ENCODE measurements at places on chromosomes 16 and 17.

DNA sequence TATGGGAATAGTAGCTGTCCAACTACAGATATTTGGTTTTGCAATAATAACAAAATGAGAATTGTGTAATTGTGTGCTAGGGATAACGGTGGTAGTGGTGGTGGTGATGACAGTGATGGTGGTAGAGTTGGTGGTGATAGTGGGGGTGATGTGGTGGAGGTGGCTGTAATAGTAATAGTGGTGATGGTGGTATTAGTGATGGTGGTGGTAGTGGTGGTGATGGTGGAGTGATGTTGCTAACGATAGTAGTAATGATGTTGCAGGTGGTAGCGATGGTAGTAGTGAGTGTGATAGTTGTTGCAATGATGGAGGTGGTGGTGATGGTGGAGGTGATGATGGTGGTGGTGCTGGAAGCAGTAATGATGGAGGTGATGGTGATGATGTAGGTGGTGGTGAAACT is 94.4 kb downstream of the HS3ST3B1 start:
- H3K27ac ChIP-seq, result no peak overlapping the region
- H3K27me3 ChIP-seq, result no peaks in the 10 kb centered on the region
- H3K4me3 ChIP-seq, result no peak overlapping the region
- H3K36me3 ChIP-seq, result no peaks in the 10 kb centered on the region
- no peak for DNase-seq

DNA sequence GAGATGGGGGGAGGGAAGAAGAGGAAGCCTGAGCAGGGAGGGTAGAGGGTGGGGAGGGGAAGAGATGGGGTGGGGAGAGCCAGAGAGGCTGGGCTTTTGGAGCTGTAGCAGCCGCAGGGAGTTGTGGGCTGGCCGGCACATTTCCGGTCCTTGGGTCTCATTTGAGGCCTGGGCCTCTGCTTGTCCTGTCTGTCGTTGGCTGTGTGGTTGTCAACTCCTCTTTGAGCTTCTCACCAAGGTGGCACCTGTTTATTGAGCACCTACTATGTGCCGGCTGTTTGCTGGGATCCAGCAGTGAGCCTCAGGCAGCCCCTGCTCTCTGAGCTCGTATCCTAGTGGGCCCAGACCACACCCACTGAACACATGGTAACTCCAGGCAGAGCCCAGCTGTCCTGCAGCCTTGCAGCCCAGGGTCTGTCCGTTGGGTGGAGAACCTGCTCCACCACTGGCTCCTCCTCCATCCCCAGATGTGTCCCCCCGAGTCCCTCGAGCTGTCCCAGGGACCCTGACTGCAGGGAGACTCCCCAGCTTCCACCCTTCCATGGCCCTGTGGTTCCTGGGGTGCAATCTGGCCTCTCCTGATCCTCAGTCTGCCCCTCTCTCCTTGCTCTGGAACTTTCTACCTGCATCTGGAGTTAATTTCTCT is 164.9 kb downstream of the IRF8 start:
- no peak overlapping the region for H3K4me3 ChIP-seq
- no peaks in the 10 kb centered on the region for H3K4me1 ChIP-seq
- DNase-seq, result no peak
- H3K27ac ChIP-seq, result no peak overlapping the region
- H3K36me3 ChIP-seq, result no peaks in the 10 kb centered on the region

GRCh38 chr17:76268015-76268749 is 3.0 kb downstream of the UBALD2 start:
- H3K27me3 ChIP-seq, result no peaks in the 10 kb centered on the region
- DNase-seq, result peak; percentile 86
- no peak overlapping the region for H3K4me3 ChIP-seq
- peaks cover 24% of the 10 kb centered on the region for H3K36me3 ChIP-seq
- H3K4me1 ChIP-seq, result peaks cover 77% of the 10 kb centered on the region

DNA sequence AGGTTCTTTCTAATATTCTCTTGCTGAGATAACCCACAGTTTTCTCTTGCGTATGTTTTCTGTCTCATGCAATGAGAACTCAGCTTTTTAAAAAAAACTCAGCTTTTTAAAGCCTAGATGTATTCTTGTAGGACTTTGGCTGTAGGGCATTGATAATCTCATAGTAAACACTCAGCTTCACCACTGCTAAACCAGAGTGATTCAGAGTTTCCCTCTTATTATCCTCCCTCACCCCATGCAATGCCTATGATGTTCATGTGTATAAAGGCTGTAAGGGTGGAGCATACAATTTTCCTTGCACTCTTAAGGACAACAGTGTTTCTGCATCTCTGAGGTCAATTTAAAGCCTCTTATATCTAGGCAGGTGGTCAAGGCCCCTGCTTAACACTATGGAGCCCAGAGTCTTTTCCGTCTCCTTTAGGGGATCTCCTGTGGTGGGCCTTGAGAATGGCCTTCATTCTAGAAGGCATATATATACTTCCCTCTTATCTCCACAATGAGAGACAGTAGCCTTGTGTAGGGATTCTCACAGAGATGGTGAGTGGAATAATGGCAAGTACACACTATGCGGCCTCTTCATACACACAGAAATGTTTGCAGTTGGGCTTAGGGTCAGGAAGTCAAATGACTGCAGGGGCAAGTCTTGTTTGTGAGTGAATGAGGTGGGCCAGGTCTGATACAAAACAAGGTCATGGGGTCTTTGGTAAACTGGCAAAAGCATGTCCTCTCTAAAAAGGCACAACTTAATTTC is 279.6 kb downstream of the HS3ST3A1 start:
- no peak for DNase-seq
- H3K4me1 ChIP-seq, result no peaks in the 10 kb centered on the region
- no peaks in the 10 kb centered on the region for H3K36me3 ChIP-seq
- no peak overlapping the region for H3K4me3 ChIP-seq
- H3K27me3 ChIP-seq, result no peaks in the 10 kb centered on the region
- no peak overlapping the region for H3K27ac ChIP-seq

- no peak for DNase-seq
- peaks cover 32% of the 10 kb centered on the region for H3K27me3 ChIP-seq
- H3K27ac ChIP-seq, result no peak overlapping the region
- no peak overlapping the region for H3K4me3 ChIP-seq
- peaks cover 6% of the 10 kb centered on the region for H3K4me1 ChIP-seq
- no peaks in the 10 kb centered on the region for H3K36me3 ChIP-seq
Observed at GRCh38 chr17:74866198-74866835, 6.5 kb downstream of the FDXR start.

DNA sequence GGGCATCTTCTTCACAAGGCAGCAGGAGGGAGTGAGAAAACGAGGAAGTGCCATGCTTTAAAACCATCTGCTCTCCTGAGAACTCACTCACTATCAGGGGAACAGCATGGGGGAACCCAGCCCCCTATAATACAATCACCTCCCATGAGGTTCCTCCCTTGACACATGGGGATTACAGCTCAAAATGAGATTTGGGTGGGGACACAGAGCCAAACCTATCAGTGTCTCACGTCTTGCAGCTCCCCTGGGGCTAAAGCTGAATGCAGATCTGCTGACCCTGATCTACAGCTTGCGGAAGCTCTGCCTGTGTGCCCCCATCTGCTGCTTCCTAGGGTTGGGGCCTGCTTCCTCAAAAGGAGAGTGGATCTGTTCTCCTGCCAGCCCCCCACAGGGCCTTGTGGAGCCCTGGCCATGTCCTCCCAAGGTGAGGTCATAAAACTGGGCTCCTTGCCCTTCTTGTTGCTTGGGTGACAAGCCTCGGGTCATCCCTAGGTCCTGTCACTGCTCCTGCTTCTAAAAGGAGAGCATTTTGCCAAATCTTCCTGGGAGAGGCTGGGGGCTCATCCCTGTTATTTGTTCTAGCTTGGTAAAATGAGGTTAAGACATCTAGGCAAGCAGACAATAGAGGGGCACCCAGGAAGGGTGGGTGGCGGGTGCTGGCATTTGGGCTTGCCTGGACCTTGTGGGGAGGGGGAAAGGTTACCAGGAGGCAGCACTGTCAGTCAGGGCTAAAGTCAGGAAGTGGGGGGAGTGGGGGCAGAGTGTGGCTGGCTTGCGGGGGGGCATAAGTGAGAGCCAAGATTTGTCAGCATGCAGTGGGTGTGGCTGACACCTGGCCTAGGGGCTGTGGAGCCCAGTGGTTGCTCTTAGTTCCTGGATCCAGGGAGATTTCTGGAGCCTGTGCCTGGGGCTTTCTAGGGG is 16.0 kb downstream of the KRT33A start:
- no peak overlapping the region for H3K4me3 ChIP-seq
- H3K36me3 ChIP-seq, result no peaks in the 10 kb centered on the region
- H3K27ac ChIP-seq, result no peak overlapping the region
- DNase-seq, result no peak

GRCh38 chr17:44633998-44634397 is 22.3 kb upstream of the MEIOC start:
- H3K4me3 ChIP-seq, result no peak overlapping the region
- H3K27ac ChIP-seq, result no peak overlapping the region
- DNase-seq, result no peak
- peaks cover 2% of the 10 kb centered on the region for H3K27me3 ChIP-seq
- no peaks in the 10 kb centered on the region for H3K4me1 ChIP-seq
- no peaks in the 10 kb centered on the region for H3K36me3 ChIP-seq

GRCh38 chr17:68832109-68832802 is 122.9 kb downstream of the ABCA8 start:
- peak; percentile 48 for DNase-seq
- H3K27me3 ChIP-seq, result no peaks in the 10 kb centered on the region
- no peak overlapping the region for H3K4me3 ChIP-seq
- H3K27ac ChIP-seq, result no peak overlapping the region

DNA sequence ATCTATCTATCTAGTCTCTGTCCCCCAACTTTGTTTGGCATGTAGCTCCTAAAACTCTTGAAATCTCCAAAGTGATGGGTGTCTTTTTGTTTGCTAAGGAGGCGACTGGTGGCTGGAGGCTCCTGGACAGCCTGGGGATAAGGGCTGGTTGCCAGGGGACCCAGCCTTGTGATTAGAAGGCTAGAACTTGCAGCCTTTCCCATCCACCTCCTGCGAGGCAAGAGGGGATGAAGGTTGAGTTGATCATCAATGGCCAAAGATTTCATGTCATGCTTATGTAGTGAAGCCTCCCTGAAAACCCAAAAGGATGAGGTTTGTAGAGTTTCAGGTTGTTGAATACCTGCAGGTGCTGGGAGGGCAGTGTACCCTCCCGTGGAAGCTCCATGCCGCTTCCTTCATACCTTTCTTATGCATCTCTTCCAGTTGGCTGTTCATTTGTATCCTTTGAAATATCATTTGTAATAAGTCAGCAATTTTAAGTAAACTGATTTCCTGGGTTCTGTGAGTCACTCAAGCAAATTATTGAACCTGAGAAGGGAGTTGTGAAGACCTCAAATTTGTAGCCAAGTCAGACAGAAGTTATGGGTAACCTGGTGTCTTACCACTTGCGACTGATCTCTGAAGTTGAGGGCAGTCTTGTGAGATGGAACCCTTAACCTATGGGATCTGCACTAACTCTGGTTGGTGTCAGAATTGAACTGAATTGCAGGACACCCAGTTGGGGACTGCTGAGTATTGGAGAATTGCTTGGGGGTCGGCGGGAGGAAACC is 202.4 kb downstream of the SEC14L1 start:
- peak; percentile 19 for DNase-seq
- no peak overlapping the region for H3K27ac ChIP-seq
- H3K4me1 ChIP-seq, result peaks cover 12% of the 10 kb centered on the region
- no peaks in the 10 kb centered on the region for H3K27me3 ChIP-seq

GRCh38 chr17:45020354-45021138 is 30.9 kb downstream of the DCAKD start:
- no peaks in the 10 kb centered on the region for H3K4me1 ChIP-seq
- H3K27me3 ChIP-seq, result peaks cover 3% of the 10 kb centered on the region
- no peak overlapping the region for H3K27ac ChIP-seq
- H3K36me3 ChIP-seq, result peaks cover 10% of the 10 kb centered on the region
- no peak overlapping the region for H3K4me3 ChIP-seq

DNA sequence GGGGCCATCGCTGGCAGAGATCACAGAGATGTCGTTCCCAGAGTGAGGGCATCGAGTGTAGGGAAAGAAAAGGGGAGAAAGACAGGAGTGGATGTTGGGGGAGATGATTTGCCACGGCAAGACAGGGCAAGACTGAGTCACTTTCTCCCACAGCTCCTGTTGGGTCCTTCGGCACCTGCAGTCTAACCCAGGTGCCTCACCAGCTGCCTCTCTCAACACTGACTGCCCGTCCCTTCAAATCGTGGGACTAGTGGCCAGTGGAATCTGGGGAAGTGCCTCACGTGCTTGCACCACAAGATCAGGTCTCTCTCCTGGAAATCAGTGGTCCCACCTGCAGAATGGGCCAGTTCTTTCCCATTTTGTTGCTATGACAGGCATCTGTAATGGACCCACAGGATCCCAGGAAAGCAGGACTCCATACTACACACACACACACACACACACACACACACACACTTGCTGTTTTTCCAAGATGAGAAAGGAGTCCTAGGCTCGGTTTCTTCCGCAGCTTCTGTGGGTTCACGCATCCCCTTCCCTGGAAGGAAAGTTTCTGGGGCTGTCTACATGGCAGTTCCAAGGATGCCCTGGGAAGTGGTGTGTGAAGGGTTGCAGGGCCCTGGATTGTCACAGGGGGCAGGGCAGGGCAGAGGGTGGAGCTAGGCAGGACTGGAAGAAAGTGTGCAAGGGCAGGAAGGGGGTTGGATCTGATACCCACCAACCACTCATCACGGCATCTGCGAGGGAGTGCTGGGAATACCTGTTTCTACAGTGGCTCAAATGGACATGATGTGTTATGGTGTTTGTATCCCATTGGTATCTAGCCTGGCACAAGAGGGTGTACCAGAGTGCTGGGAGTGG is 10.2 kb upstream of the CBX8 start:
- H3K36me3 ChIP-seq, result no peaks in the 10 kb centered on the region
- H3K27ac ChIP-seq, result no peak overlapping the region
- H3K4me1 ChIP-seq, result peaks cover 50% of the 10 kb centered on the region
- peaks cover 25% of the 10 kb centered on the region for H3K27me3 ChIP-seq

DNA sequence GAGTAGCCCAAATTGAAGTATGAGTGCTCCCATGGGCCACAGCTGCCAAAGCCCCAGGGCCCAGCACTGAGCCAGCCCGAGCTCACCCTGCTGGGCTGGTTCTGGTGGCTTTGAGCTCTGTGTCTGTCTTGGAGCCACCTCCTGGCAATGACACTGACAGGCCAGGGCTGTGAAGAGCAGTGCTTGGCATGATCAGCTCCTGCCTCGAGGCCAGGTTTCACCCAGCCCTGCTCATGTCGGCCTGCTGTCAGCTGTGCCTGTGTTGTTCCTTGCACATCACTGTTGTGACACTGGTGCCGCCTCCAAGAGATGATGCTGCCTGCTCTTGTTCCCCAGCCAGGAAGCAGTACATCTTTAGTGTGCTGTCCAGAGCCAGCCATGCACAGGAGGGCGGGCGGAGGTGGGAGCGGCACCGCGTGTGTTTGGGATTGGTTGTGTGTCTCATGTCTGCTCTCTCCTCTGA is 26.0 kb downstream of the PLD6 start:
- peaks cover 5% of the 10 kb centered on the region for H3K4me1 ChIP-seq
- H3K27me3 ChIP-seq, result no peaks in the 10 kb centered on the region
- no peak for DNase-seq
- H3K4me3 ChIP-seq, result no peak overlapping the region

Data from tibial artery (tissue), 4 donors.